NCI-H526 (cell line): ENCODE measurements at places on chromosomes 6 and 20.

DNA sequence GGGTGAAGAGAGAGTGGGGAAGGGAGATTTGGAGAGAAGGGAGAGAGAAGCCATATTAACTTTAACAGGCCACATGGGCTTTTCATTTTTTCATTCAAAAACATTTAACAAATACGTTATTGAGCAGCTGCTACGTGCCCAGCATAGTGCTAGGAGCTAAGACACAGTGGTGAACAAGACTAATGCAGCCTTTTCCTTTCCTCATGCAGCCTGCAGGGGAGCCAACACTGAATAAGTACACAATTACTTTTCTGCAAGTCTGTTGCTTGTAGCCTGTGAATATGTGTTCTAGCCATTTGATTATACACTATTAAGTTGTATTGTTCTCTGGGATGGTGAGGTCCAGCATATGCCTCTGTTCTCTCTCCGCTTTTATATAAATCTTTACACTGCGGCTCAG, 1.9 kb upstream of the BLOC1S5 start:
- no peak for DNase-seq

DNA sequence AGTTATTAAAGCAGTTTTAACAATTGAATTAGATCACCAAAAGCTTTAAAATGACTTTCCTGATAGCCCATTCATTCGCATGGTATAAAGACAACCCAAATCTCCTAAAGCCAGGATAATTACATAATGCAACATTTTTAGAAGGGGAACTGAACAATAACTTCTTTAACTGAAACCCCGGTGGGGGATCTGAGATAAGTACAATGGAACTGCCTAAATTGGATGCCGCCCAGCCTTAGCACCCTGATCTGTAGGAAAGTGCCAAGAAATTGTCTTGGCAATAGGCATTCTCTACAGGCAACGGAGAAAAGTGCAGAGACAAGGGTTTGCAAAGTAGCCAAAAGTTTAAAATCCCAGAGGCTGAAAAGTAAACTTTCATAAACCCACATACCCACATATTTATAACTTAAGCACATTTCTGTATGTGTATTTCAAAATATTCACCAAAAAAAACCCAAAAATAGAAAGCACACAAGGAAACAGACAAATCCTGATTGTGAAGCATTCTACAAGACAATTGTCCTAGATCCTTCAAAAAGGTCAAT, 98.8 kb upstream of the BEND6 start:
- no peak for DNase-seq

DNA sequence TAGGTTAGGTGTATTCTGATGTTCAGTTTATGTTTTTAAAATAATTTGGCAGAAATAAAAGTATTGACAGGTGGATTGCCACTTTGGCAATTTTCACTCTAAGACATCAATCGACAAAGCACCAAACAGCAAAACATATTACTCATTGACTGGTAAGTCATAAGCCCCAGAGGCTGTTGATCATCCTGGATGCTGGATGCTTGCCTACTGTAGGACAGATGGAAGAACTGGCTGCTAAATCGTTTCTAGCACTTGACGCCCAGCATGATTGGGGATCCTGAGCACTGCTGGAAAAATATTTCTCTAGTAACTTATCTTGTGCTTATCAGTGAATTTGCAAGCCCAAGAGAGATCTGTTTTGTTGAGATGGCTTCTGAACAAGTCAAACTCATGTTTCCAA, 1001.9 kb upstream of the FLRT3 start:
- no peak for DNase-seq

DNA sequence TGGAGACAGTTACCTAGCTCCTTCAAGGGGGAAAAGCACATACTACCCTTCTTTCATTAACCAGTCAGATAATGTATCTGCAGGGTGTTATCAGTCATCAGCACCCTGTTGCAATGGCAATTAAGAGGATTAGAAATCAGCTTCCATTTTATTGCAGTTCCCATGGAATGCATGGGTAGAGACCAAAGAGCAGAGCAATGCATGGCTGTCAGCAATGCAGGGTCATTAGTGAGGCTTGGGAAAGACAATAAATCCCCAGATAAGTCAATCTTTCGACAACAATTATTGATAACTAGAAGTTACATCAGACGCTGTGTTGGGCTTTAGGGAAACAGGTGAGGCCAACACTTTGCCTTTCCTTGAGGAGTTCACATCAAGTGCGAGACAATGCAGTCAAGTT, 150.9 kb downstream of the MAFB start:
- DNase-seq, result no peak

DNA sequence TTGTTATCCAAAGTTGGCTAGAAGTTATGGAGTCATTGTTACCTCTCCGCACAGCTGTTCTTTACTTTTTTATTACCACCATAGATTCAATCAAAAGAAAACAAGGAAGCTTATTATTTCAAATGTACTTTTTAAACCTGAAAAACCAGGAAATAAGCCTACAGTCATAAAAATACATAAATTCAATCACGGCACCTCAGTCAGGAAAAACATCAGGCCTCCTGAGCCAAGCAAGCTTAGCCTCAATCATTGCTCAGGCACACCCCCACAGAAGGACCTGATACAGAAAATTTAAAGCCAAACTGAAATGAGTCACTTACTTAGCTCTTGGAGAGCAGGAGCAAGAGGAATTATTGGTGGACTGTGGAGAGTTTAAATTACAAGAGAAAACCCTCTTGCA, 44.3 kb downstream of the MARCKS start:
- no peak for DNase-seq

DNA sequence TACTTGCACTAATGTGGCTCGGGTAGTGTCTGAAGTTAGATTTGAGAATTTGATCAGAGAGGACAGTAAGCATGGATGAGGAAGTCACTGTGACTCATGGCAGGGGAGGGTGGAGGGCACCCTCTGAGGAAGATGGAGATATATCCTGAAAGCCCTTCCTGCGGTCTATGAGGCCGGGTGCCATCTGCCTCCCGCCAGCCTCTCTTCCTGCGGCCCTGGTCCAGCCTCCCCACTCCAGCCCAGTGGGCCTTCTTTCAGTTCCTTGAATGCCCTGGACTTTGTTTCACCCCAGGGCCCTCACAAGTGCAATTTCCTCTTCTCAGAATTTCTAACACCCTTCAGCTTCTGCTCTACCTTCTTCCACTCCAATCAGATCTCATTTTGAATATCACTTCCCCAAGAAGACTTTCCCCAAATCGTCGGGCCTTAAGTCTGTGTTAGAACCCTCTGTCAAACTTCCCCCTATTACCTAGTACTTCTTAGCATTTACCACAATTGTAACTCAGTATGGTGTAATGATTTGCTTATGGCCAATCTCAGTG, 20.2 kb upstream of the TNFAIP3 start:
- DNase-seq, result no peak

DNA sequence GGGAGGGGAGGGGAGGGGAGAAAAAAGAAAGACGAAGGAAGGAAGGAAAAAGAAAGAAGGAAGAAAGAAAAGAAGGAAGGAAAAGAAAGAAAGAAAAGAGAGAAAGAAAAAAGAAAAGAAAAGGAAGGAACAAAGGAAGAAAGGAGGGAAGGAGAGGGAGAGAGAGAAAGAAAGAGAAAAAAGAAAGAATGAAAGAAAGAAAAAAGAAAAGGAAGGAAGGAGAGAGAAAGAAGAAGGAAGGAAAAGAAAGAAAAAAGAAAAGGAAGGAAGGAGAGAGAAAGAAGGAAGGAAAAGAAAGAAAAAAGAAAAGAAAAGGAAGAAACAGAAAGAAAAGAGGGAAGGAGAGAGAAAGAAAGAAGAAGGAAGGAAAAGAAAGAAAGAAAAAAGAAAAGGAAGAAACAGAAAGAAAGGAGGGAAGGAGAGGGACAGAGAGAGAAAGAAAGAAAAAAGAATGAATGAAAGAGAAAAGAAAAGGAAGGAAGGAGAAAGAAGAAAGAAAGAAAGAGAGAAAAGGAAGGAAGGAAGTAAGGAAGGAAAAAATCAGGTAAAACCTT, 225.3 kb downstream of the TPBG start:
- DNase-seq, result no peak

DNA sequence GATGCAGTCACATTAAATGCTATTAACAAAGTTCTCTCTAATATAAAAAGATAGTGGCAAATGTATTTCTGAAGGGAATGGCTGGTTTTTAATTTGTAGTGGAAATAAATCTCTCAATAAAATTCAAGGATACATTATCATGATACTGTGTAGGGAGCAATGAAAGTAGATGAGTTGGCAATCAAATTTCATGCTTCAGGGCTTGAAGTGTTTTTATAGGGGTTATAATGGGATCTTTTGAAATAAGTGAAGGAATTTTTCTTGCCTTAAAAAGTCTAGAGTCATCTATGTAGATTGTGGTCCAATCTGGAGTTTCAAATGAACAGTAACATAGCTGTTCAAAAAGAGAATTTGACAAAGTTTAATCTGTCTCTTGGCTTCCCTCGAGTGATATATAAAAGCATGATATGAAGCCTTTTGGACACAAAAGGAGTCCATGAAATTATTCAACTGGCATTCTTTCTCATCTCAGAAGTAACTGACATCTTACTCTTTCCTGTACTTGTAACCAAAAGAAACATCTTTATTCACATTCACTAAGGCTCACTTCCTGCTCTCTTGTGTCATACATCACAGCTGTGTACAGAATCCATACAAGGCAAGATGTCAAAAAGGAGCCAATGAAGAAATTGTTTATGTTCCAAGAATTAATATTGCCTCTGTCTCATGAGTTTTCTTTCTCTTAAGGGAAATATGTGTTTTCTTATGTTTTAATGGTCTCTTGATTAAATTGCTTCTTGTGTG, 591.0 kb upstream of the GJE1 start:
- no peak for DNase-seq
